ENCODE measurements at places on chromosomes 5 and 9. TPM values are rescaled to one million over a fixed set of nuclear protein-coding genes. Genes with fewer than 3 reads are reported as not detected.

- no peak for DNase-seq
Observed at GRCh38 chr5:83428126-83428525, 43.4 kb upstream of the VCAN start.

- DNase-seq: no peak
Observed at GRCh38 chr9:93060746-93061259, 2.3 kb downstream of the SUSD3 start.

DNA sequence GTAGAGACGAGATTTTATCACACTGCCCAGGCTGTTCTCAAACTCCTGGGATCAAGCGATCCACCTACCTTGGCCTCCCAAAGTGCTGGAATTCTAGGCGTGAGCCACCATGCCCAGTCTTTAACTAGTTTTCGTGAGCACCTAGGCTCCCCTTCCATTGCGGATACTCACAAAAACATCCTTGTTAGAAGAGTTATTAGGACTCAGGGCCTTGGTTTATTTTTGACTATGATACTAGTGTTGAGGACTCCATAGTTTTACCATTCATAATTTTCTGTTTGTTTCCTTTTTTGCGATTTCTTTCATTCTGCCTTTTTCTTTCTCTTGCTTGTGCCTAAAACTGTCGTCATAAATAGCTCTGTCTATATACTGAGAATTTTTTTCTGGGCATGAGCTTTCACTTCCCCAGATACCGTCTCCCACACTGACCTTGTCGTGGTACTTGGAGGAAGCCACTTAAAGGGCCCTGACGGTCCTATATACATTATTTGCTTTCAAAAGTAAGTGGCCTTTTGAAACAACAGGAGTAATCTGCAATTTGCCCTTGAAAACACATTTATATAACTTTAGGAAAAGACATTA lies 5.2 kb downstream of the F2R start:
- no peak for DNase-seq

DNA sequence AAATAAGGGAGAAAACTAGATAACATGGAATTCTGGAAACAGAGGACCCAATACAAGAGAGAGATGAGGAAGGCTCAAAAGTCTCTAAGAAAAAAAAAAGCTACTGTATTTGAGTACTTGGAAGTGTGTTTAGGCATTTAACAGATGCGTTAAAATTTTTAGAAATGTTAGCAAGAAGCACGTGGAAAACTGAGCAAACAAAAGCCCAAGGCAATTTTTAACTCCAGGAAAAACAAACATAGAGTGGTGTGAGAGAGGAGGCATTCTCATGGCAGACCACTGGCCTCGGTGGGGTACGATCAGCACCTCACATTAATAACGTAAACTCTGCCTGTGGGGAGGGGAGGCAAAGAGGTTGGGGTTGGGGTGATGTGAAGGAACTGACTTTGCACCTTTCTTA lies 321.4 kb downstream of the GADD45G start:
- no peak for DNase-seq

GRCh38 chr9:71891557-71892189 lies 19.3 kb downstream of the ABHD17B start:
- no peak for DNase-seq

- peak; percentile 80 for DNase-seq
Observed at GRCh38 chr9:131656356-131657036, 83.4 kb downstream of the RAPGEF1 start.

DNA sequence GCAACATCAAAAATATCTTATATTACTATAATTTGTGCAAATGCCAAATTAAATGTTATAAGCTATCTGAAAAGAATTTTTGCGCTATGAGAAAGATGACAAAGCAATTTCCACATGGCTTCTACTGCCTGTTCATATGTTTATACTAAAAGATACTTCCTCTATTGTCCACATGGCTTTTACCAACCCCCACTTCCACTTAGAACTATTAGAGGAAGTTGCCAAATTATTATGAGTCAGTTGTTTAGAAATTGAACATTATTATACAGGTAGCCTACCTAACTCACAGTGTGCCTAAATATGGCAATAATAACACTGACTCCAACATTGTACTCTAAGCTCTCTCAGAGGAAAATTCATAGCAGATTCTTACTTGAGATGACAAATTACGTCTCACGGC lies 37.6 kb upstream of the SLC27A6 start:
- DNase-seq: no peak

DNA sequence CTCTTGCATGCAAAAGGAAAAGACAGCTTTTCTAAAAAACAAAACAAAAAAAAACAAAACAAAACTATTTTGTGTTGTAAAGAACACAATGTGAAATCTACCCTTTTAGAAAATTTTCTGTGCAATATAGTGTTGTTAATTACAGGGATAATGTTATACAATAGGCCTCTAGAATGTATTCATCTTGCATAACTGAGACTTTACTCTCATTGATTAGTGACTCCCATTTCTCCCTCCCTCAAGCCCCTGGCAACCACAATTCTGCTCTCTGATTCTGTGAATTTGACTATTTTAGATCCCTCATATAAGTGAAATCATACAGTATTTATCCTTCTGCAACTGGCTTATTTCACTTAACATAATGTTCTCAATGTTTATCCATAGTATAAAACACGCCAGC lies 234.1 kb downstream of the TMEM161B start:
- no peak for DNase-seq

- DNase-seq: no peak
Observed at GRCh38 chr9:27945386-27945785, 372.1 kb upstream of the C9orf72 start.

GRCh38 chr9:93172666-93173364 lies 11.1 kb upstream of the WNK2 start:
- DNase-seq: no peak

GRCh38 chr5:58410441-58410840 lies 49.4 kb downstream of the PLK2 start:
- DNase-seq: no peak

The INSL4 gene
- total RNA-seq: not detected

DNA sequence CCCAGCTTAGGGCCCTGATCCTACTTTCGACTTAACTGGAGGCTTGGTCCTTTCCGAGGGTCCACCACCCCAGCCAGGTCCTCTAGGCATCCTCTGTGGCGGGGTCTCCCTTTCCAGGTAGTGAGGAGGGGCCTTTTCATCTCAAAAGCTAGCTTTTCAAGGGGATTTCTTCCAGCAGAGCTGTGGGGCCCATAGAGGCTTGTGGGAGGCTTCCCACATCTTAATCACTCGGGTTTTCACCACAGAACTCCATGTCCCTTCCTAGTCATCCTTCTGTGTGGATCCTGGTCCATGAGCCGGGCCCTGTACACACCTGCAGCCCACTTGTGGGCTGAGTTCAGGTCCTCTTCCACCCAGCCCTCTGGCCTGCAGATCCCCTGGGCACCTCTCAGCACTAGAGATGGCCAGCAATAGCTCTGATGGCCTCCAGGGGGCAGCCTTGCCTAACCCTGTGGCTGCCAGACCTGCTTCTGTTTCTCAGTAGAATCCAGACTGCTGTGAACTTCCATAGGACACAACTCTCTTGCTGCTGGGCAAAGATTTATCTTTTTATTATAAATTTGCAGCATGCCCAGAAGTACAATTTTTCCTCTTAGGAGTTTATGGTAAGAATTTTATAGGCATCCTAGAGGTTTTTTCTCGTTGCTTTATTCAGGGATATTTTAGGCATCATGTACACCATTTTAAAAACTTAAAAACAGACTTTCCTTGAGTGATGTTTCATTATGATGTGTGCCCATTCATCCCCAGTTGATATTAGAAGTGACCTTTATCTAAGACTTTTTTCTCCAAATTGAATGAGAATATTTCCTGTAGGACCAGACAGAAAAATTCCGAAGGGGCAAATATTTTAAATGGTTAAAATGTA lies 208.9 kb downstream of the TRIO start:
- peak; percentile 68 for DNase-seq

DNA sequence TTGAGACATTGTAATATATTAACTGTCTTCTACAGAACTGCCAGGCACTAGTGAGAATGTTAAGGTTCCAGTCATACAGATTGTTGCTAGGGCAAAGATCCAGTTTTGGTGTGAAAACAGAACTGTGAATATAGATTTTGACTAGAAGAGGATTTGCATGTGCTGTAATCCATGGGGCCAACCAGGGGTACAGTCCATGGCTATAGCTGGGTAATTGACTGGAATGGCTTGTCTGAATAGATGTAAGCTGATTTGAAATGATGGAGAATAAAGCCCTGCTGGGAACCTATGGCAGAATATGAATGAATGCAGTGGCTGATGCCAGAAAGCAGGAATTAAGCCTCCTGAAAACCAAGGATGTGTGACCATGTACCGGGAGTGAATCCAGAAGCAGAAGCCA lies 748.5 kb upstream of the CDH10 start:
- DNase-seq: no peak

The PDE6A gene
- not detected for total RNA-seq

DNA sequence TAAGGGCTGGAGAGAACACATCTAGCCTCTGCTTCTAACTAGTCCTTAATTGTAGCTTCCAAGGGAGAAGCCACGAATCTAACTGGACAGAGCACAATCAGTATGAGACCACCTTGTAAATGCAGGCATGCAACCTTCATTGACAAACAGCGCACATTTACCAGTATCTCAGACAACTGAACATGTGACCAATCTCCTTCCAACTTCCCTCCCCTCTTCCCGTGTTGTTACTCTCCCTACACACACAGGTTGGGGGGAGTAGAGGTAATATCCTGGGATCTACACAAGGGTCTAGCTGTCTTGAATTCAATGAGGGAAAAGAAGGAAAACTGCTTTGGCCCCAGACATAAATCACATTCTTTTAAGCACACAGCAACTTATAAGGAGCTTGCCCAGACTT lies 77.6 kb downstream of the LIFR start:
- DNase-seq: no peak

The SLC36A3 gene
- not detected for total RNA-seq

DNA sequence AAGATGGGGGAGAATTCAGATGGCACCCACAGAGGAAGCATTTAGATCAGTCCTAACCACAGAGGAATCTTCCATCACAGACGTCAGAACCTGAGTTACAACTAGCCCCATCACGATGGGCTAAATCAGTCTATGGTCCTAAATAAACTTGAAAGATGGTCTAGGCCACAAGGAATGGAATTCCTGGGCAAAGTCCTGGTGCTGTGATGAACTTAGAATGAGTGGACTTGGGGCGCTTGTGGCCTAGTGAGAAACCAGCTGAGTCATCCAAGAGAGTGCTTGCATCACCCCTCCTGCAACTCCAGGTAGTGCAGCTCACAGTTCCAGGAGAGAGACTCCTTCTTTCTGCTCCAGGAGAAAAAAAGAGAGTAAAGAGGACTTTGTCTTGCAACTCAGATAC lies 722.9 kb upstream of the RGMB start:
- DNase-seq: no peak

DNA sequence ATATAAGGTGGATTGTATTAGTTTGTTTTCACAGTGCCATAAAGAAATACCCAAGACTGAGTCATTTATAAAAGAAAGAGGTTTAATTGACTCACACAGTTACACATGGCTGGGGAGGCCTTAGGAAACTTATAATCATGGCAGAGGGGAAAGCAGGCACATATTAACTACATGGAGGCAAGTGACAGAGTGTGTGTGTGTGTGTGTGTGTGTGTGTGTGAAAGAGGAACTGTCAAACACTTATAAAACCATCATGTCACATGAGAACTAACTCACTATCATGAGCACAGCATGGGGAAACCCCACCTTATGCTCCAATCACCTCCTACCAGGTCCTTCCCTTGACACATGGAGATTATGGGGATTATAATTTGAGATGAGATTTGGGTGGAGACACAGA lies 118.6 kb downstream of the SPEF2 start:
- no peak for DNase-seq

GRCh38 chr9:115686069-115686468 lies 467.5 kb upstream of the PAPPA start:
- DNase-seq: no peak

The PLEKHG4B gene
- total RNA-seq: not detected

DNA sequence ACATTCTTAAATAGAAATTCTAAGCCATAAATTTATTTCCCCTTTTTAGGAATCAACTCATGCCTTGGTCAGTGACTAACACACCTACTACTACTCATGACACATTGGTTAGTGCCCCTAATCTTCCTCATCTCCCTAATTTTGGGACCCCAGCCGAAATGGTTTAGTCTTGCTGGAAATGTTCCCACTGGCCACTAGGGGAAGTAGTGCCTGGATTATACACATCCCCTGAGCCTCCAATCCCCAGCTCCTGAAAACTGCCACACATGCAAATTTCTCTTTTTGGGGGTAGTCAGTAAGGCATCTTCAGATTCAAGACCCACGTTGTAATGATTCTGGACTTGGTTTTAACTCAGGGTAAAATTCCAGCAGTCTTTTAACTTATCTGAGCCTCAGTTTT lies 79.8 kb downstream of the HSD17B3 start:
- DNase-seq: no peak

The AKNA gene
- 469 TPM for total RNA-seq

DNA sequence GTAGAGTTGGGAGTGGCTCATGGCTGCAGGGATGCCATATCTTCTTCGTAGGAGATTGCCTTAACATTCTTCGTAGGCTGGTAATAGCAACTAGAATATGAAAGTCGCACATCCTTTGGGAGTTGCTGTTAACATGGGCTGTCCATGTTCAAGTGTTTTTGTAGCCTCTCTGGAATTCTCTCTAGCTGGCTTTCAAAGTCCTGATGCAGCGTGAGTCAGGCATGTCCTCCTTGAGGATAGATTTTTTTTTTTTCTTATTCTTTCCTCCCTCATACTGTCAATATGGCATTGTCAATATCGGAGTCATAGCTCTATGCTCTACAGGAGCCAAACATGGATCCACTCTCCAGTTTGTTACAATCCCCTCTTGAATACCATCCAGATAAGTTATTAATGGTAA lies 494.8 kb upstream of the WWC1 start:
- DNase-seq: no peak

The PCDHA9 gene
- not detected for total RNA-seq

The FOXD4L4 gene
- total RNA-seq: 0.33 TPM

- DNase-seq: no peak
Observed at GRCh38 chr5:149358294-149358651, 427 bp downstream of the PCYOX1L start.

GRCh38 chr5:132260051-132260450 lies 2.6 kb downstream of the PDLIM4 start:
- DNase-seq: no peak

The NUTM2F gene
- total RNA-seq: not detected

- DNase-seq: no peak
Observed at GRCh38 chr5:169006842-169007790, 293.8 kb downstream of the SLIT3 start.

All from natural killer cell treated with Interleukin-12 subunit alpha and Interleukin-12 subunit beta and Interleukin-15 and Interleukin-18, amount 100 ng/mL, for 72 hours (primary cell).